ENCODE measurements at places on chromosomes 5 and 9.

GRCh38 chr5:145772466-145772865, 62.7 kb downstream of the PRELID2 start:
- no peak for DNase-seq

DNA sequence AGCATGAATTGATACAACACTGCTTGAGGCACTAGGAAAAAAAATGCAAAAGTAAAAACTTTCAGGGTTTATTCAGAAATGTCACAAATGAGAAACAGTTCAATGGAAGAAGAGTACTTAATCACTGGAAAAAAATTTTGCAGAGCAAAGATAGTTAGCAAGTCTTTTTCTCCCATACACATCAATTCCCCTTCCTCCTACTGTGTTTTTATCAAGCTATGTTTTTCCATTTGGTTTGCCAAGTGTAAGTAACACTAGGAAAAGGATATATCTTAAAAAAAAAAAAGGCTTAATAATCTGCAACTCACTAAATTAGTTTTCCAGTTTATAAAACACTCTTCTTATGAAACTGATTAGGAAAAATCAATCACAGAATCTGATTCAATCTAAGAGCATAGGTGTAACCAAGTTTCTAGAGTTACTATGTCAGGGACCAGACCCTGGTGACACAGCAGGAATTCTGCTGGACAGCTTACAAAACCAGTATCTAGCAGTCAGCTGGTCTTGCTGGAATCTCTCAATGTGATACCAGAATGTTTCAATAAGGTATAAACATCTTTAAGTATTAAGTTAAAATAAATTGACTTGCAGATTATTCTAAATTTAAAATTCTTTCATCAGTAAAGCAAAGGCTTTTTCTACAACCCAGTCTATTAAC, 34.7 kb downstream of the RNF145 start:
- no peak for DNase-seq

DNA sequence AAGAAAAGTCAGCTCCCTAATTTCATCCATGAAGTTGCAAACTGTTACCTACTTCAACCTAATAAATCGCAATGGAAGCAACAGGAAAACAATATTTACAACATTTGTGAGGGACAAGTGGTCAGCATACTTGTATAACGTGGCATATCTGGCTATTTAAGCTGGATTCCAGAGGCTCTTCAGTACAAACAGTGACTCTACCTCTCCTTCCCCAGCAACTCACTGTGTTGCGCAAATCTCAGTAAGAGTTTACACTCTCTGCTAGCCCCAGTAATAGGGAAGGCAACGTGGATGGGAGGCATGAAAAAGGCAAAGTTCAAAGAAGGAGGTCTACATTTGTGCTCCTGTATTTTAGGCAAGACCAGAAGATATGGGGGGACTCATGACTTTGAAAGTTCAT, 18.9 kb upstream of the SEMA5A start:
- DNase-seq: no peak

DNA sequence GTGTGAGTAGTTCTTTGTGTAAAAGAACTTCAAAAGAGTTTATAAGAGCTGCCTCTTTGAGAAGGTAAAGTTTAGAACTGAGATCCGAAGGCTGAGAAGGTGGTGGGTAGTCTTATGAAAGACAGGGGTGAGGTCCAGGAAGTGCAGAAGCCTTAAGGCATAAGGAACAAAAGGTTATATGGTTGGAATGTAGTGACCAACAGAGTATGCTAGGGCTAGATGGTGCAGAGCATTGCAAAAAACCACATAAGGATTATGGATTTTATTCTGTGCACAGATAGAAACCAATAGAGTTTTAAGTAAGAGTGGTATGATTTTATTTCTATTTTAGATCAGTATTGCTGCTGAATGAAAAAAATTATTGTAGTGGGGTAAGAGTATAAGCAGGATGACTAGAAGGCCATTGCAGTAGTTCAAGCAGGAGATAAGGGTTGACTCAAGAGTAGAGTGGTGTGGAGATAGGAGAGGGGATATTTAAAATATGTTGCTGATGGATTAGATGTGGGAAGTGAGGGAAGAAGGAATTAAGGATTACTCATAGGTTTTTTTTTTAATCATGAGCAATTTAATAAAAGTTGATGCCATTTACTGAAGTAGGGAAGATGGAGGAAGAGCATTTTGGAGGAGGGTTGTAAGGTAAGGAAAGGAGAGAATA, 3.7 kb downstream of the RECK start:
- no peak for DNase-seq

DNA sequence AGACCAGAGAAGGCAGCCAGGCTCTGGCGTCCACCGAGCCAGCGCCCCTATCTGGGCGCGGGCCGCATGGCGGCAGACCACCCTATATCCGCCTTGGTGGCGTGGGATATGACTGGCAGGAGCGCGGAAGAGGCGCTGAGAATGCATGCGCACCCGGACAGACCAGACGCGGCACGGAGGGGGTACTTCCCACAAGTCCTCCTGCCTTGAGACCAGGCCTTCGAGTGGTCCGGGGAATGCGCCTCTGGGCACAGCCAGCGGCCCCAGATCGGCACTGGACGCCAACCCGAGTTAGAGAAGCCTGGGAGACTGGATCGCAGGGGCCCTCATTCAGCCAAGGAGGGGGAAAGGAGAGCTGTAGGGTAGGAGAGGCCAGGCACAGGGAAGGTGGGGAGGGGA, 2.5 kb upstream of the LMX1B start:
- no peak for DNase-seq

DNA sequence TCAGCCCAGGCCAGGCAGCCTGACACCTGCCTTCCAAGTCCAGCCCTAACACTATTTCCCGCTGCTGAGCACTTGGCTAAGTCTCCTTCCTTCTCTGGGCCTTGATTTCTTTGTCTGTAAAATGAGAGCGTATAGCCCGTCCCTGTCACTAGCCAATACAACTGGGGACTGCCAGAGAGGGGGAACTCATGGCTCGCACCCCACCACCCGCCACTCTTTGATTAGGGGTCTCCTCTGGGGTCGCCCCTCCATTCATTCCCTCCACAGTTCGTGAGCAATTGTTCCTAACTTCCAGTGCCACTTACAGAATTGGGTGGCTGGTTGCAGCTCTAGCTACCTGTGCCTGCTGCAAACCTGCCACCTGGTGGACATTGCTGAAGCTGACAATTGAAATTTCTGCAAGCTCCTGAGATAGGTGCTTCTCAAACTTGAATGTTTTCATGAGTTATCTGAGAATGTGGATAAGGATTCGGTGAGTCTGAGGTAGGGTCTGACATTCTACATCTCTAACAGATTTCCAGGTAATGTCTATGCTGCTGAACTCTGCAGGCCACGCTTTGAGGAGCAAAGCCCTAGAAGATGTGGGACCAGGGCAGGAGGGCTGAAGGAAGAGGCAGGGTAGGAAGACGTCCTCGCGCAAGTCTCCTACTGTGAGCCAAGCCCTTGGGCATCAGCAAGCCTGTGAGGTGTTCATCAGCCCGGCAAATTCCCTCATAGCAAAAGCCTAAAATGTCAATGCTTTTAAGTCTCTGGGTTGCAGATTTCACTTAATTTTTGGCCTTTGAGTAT, 13.3 kb upstream of the RECK start:
- DNase-seq: peak; percentile 71

DNA sequence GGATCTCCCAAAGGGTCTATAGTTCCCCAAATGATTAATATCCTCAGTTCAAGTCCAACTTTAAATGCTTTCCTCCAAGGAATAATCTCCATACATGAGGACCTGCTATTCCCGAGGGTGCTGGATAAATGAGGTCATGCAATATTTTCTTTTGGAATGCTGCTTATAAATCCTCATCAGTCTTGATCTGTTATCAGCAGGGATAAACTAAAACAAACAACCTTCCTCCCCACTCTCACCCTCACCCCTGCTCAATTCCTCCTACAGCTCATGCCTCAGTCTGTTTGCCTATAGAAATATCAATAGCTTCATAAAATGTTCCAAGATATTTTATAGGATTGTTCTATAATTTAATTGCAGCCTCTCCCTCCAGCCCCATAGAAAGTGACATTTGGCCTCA, 61.1 kb downstream of the GLRA1 start:
- DNase-seq: no peak

DNA sequence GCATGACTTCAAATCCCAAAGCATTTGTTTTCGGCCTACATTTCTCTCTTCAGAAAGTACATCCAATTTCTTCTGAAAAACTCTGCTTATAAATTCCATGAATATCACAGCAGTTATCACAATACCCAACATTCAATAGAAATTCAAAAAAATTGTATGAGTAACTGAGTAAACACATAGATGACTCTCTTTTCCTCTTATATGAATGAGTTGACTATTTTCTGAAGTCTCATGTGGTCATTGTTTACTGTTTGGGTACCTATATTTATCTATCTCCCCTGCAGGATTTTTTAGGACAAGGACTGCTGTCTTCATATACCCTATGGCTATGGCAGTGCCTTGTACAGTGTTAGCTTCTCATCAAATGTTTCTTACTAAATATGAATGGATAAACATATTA, 157.1 kb downstream of the HTR1A start:
- DNase-seq: no peak

GRCh38 chr9:27404661-27405060, 107.7 kb upstream of the EQTN start:
- DNase-seq: no peak

- DNase-seq: no peak
Measured at GRCh38 chr5:17343675-17344074, 126.2 kb downstream of the BASP1 start.

DNA sequence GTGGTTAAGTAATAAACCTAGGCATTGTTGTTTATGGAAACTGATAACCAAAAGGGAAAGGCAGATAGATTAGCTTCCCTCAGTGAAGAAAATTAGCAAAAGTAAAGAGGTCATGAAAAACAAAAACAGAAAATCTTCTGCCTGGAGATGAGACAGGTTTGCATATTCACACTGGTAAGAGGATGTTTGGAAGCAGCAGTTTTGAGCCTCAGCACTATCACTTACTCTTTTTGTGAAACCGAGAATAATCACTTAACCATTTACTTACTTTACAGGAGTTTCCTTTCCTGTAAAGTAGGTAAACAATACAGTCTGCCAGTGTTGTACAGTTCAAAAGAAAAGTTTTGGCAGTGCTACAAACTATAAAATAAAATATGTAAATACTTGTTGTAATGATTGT, 35.5 kb upstream of the EMB start:
- DNase-seq: no peak

DNA sequence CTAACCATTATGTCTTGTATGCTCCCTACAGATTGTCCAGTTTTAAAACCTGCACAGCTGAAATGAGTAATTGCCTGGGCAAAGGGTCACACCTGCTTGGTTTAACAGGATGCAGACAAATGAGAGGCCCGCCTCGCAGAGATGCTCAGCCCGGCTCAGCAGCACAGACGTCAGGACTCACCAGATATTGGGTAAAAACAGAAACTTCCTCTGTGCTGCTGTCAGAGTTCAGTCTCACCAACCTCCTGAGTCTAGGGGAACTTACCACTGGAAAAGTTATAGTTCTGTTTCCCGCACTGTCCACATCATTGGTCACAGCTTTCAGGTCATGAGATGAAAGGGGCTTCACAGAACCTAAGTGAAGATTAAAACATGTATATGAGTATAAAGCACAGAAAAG, 152.5 kb downstream of the ESM1 start:
- DNase-seq: no peak

- DNase-seq: no peak
Measured at GRCh38 chr5:124438903-124439281, 307.5 kb downstream of the ZNF608 start.

- DNase-seq: no peak
Measured at GRCh38 chr9:83707518-83707767, 315 bp downstream of the UBQLN1 start.

GRCh38 chr9:16031486-16031885, 478.6 kb downstream of the CCDC171 start:
- DNase-seq: no peak

- no peak for DNase-seq
Measured at GRCh38 chr5:91379246-91379913, 3.7 kb downstream of the ARRDC3 start.

DNA sequence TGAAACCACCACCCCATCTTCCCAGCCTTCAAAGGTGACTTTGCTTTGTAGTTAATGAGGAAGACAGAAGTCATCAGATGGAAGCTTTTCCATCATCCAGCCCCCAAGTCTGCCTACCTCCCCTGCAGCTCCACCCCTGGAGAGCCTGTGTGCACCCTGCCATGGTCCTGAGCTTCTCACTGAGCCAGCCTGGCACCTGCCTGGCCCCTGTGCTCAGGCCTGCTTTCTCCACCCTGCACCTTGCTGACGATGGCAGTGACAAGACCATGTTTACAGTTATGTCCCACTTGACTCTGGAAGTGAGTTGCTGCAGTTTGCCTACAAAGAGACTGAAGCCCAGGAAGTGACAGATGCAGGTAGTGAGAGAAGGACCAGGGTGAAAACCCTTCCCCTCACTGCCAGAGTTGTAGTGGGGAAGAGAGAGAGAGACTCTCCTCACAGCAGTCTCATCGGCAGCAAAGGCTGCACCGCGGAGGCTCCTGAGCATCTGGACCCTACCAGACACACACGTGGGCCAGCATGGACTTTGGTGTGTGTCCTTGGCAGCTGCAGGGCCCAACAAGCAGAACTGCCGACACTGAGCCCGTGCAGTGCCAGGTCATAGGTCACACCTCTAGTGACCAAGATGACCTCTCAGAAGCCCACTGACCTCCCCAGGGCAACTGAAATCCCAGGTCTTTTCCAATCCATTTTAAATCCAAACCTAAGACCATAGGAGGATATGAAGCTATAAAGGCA, 107.1 kb downstream of the CACNA1B start:
- no peak for DNase-seq

DNA sequence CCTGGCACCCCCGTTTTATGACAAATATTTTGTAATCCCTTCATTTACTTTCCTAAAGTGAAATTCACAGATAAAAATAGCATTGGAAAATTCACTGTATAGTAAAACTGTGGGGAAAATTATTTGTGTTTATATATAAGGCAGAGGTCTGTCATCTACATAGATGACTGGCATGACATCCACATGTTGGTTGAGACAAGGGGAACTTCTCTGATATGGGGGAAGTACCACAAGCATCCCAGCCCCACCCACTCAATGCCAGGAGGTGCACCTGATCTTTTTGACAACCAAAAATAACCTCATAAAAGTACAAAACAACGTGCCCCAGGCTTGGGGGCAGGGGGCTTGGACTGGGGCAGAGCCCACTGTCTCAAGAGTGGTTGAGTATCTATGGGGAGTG, 6.3 kb upstream of the TDRD7 start:
- no peak for DNase-seq

GRCh38 chr5:78360924-78361630, 660 bp downstream of the SCAMP1 start:
- DNase-seq: peak; percentile 51

DNA sequence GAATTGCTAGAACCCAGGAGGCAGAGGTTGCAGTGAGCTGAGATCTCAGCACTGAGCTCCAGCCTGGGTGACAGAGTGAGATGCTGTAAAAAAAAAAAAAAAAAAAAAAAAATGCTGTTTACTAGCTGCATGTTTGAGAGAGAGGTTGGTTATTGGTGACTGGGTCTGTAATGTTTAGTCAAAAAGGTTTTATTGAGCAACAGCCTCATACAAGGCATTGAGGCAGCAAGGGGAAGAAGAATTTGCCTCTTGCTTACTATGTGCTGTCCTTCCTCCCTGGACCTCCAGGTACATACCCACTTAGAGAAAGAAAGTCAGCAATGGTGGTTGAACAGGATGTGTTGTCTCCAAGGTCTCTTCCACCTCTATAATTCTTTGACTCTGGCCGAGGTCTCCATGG, 140.7 kb upstream of the SPRY4 start:
- no peak for DNase-seq
